ENCODE measurements at places on chromosomes 2 and 18. TPM values are rescaled to one million over a fixed set of nuclear protein-coding genes. Genes with fewer than 3 reads are reported as not detected.

GRCh38 chr2:67733517-67733916 lies 329.3 kb downstream of the C1D start:
- no peak for DNase-seq

DNA sequence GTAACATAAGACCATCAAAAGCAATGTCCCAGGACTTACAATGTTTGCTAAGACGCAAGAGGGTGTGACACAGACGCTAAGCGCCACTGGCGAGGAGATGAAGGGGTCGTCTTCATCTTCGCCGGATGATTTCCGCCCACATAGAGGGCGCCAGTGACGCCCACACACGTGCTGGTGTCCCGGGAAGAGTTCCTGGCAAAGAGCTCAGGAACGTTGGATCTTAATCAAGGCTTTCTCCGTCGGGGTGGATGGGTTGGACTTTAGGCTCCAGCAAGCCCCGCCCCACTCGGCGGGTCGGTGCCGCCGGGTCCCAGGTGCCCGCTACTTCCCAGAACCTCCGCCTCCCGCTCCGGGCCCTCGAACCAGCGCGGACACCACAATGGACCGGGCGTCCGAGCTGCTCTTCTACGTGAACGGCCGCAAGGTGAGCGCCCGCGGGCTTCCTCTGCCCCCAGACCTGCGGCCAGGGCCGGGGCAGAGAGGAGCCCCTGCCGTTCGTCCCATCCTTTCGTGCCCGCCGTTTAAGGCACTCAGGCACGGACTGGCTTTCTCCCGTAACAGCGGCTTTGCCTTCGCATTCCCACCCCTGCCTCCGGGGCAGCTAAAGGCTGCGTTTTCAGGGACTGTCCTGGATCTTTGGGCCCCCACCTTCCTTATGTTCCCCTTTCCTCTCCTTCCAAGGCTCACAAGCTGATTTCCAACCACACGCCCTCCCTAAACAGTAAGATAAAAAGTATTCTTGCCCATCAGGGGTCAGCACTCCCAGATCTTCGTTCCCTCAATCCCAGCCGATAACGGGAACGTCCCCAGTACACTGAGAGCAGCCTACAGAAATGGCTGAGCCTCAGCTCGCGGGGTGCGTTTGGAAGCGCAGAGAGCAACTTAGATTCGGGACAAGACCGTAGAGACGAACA lies at the start of gene AOX1:
AOX1 (plus strand) TSS at position 285 of the 914 bp plus-strand sequence; CDS start at position 380, 95 bp downstream.
- no peak for DNase-seq

- DNase-seq = no peak
These were observed 85.4 kb upstream of the ATG16L1 start for GRCh38 chr2:233165895-233166661.

DNA sequence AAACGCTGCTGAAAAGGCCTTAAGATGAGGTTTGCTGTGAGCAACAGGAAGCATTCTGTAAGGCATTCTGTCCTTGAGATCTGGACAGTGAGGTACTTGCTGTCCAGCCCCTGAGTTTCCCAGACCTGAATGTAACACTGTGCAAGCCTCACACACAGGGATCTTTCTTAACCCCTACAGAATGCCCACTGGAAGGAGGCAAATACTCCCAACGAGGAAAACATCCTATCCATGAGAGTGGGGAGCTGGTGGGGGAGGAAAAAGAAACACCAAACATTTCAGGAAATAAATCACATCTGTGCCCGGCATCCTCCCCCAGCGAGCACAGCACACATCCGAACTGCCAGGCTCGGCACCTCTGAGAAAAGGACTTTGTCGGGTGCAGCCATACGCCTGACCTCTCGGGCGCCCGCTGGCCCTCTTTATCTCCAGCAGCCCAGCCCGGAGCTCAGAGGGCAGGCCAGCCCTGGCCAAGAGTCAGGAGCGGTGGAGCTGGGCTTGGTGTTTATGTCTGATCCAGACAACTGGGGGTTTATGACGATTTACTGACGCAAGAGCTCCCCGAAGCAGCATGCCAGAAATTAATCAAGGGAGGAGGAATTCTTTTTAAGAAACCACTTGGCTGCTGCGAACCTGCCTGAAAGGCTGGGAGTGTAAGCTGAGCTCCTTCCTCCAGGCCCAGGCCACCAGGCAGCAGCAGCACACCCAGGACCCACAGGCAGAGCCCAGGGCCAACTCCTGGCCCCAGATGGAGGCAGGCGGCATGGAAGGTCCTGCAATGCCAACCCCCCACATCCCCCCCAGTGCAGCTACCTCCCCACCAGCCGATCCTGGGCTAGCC lies 72.2 kb downstream of the HDAC4 start:
- DNase-seq = no peak

- DNase-seq = no peak
These were observed 1355.5 kb downstream of the SUCLG1 start for GRCh38 chr2:83103613-83104012.

GRCh38 chr2:226905718-226906117 lies 69.9 kb downstream of the RHBDD1 start:
- no peak for DNase-seq

GRCh38 chr2:10222-10875 lies 36.0 kb downstream of the FAM110C start:
- no peak for DNase-seq

GRCh38 chr2:171706152-171706803 lies 19.0 kb downstream of the DYNC1I2 start:
- DNase-seq = no peak

DNA sequence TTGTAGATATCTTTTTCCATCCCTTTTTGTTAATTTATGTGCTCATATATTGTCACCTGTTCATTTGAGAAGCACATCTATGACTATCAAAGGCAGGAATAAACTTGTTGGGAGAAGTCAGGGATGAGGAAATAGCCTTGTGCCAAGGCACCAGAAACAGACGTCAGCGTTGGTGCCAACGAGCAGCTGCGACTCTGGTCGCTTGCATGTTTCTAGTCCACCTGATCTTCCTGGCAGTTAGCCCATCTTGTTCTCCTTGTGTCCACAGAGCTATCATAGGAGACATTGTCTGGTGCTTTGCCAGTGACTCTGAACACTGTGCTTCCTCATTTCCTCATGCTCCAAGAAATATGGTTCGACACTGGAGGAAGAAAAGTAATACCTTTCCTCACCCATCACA lies 374.4 kb downstream of the PTPRM start:
- no peak for DNase-seq

- no peak for DNase-seq
These were observed 99.8 kb upstream of the PELI1 start for GRCh38 chr2:64244037-64244416.

- DNase-seq = no peak
These were observed 99.0 kb downstream of the PLEKHM3 start for GRCh38 chr2:207926133-207926988.

- DNase-seq = no peak
These were observed 12.1 kb downstream of the PXDN start for GRCh38 chr2:1731963-1732768.

DNA sequence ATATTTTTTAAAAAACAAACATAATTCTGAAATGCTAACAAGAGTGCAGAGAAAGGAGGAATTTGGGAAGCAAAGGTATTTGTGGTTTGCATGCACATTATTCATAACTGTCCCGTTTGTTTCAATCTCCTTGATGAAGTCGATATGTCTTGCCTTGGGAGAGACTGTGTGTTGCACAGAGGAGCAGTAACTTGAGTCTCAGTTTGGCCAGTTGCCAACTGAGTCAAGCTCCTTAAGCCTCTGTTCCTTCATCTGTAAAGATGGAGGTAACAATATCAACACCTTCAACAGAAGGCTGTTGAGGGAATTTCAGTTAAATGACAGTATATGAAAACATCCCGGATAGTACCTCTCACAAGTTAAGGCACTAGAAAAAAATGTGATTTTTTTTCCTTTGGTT lies 226.2 kb downstream of the ASXL3 start:
- no peak for DNase-seq

DNA sequence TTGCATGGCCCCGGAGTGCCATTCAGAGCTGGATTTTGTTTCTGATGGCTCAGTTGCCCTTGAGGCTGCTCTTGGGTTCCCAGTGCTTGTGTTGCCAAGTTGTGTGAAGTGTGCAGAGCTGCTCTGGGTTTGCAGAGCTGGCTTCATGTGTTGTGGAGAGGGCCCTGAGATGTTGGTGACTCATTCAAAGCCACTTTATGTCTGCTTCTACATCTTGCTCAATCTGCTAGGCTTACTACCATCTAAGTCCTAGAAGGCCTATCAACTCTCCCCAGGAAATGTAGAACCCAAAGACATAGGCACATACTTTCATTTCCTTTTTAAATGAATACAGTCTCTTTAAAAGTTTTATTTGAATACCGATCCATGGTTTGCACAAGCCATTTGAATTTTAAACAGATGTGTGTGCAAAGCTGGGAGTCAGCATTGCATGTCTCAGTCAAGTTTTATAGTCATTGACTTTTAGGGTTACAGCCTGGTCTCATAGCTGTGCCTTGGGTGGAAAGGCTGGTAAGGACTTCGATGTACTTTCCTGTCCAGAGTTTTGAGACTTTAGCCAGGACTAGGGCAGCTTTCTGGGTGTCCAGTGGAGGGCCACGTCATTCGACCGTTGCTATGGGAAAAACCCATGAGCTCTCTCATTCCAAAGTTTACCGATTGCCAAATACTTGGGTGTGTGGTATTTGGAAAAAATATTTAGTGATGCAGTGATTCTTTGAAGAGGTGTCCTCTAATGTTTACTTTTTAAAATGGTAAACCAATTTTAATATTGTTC lies 105.0 kb downstream of the LTBP1 start:
- DNase-seq = no peak

GRCh38 chr18:68299906-68300305 lies 415.0 kb downstream of the TMX3 start:
- DNase-seq = no peak

- no peak for DNase-seq
These were observed 697.5 kb downstream of the TMEM182 start for GRCh38 chr2:103459283-103459682.

DNA sequence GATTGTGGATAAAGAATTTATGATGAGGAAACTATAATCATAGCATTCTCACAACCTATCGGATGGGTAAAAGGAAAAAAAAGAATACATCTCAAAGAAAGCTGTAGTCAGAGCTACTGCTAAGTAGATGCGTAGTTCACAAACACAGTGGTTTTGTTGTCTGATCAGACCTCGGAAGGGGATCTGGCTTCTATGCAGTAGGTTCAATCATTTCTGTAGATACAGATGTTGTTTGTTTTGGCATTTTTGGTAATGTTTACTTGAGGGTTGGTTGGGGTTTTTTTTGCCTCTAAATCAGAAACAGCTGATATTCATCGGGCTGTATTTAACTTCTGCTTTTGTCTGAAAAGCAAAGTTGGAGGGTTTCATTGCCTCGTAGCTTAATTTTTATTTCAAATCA lies 42.1 kb downstream of the NPAS2 start:
- no peak for DNase-seq

GRCh38 chr2:118223992-118224894 lies 136.0 kb downstream of the INSIG2 start:
- peak; percentile 16 for DNase-seq

GRCh38 chr2:200121931-200122330 lies 166.5 kb downstream of the MAIP1 start:
- DNase-seq = no peak

- DNase-seq = no peak
These were observed 33.8 kb downstream of the RNF144A start for GRCh38 chr2:6951046-6951445.

DNA sequence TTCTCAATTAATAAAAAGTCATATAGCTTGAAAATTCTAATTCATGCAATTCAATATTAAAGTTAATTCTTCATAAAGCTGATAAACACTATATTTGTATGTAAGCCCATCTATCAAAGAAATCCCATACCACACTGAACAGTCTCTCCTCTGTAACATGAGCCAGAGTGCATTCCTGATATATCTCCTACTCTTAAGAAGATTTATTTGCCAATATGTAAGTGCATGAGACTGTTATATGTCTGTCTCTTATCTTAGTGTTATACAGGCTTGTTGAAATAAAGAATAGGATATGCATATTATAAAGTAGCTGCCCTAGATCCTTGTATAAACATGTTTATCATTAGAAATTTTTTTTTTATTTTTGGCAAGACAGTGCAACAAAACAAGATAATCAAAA lies 40.4 kb upstream of the TTC32 start:
- DNase-seq = no peak

DNA sequence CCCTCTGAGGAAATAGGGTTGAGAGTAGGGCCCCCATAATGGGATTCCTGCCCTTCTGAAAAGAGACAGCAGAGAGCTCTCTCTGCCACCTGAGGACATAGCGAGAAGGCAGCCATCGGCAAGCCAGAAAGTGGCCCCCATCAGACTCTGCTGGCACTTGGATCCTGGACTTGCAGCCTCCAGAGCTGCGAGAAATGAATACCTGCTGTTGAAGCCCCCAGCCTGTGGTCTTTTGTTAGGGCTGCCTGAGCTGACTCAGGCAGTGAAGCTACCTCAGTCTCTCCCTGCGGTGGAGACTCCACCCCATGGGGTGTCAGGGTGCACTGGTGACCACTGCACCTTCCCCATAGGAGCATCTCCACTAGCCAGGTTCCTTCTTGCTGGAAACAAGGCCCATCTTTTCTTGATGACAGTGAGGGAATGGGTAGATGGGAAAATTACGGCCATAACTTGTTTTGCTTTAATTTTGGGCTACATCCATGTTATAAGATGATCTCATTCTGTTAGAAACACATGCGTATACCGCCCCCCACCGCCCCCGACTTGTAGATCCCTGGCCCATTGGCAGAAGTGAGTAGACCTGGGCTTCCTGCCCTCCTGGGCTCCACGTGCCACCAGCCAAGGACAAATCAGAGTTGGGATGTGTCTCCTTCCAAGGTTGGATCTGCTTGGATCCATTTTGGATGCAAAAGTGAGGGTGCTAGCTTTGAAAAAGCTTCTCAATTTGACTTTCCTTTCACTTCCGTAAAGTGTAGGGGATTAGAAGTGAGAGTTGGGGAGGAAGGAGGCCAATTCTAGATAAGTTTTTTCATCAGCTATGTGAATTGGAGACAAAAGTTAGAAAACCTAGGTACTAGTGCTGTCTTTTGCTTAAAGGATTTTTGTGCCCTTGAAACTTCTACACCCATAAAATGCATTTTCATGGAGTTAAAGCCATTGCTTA lies 42.9 kb downstream of the NCK2 start:
- peak; percentile 48 for DNase-seq

DNA sequence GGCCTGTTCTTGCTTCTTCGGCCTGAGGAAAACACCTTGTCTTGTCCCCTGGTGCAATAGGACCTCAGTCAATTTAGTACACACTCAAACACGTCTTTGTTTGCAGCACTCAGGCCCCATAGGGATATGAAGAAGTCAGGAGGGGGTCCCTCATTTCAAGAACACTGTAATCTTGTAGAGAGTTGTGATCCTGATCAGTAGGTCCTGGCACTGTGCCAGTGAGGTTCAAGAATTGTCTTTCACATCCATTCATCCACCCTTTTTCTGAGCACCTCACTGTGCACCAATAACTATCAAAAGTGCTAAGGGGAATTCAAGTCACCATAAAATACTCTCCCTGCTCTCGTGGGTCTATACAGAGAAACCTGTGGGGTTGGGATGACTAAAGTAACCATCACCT lies 131.4 kb upstream of the LHCGR start:
- no peak for DNase-seq

GRCh38 chr18:43141208-43141607 lies 25.7 kb upstream of the RIT2 start:
- DNase-seq = no peak

Gene SDC1
- total RNA-seq = 0.26 TPM

Gene CPLX4
- total RNA-seq = not detected

Gene CXCR1
- not detected for total RNA-seq

Gene UXS1
- total RNA-seq = 36.7 TPM

Gene CNGA3
- not detected for total RNA-seq

Gene HYCC2
- total RNA-seq = 29.4 TPM

Gene GALNT5
- total RNA-seq = not detected

Gene RAPGEF4
- 0.31 TPM for total RNA-seq

Gene OR6B2
- not detected for total RNA-seq

Gene MDH1B
- 0.20 TPM for total RNA-seq

Gene GYPC
- total RNA-seq = 130 TPM

Gene ARPC2
- 507 TPM for total RNA-seq

Gene RSAD2
- 2.4 TPM for total RNA-seq
